ENCODE measurements at places on chromosomes 3 and 15.

DNA sequence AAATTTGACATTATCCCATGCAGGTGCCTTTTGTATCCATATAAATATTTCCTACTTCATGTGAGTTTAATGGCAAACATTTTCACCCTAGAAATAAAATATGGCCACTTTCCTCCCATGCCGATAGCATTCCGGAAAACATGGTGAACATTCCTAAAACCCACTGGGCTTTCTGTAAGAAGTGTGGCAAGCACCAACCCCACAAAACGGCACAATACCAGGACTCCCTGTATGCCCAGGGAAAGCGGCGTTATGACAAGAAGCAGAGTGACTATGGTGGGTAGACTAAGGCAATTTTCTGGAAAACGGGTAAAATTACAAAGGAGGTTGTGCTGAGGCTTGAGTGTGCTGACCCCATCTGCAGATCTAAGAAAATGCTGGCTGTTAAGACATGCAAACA is 7.6 kb downstream of the ANXA2 start:
- no peak for DNase-seq

DNA sequence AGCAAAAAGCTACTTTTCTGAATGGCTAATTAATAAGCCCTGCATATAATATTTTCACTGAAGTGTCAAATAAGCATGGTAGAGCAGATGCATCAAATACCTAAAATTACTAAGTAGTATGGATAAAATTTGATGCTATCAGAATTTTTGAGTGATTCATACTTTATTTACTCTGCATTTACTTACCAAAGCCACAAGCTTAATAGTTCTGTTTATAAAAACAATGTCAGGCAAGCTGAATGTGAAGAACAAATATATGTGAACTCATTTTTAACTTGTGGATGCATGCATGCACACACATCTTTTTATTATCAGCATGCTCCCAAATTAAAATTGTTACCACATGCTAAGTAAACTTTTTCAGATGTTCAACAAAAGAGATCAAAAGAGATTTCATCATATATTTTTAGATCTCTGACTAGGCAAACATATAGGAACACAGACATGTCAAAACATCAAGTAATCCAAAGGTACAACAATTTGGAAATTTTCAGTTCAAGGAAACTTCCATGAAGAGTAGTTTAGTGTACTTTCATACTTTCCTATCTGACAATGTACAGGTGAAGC is 969.4 kb downstream of the ROBO1 start:
- no peak for DNase-seq

- DNase-seq = no peak
These were observed 50.1 kb downstream of the KBTBD8 start for GRCh38 chr3:67048067-67048714.

- no peak for DNase-seq
These were observed 280.5 kb downstream of the GAP43 start for GRCh38 chr3:115903843-115904242.

DNA sequence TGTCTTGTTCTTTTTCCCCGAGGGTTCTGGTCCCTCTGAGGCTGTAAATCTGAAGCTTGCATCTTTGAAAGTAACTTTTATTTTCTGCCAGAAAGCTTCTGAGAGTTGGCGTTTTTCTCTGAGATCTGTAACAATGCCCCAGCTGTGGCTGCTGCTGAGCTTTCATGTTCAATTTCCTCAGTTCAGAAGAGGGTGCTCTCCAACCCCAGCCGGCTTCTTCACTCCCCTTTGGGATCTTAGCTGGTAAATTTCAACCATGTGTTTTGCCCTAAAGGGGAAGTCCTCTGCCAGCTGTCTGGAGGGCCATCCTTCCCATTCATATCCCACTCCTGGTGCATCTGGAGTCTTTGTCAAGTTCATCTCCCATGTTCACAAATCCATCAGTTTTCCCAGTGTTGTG is 18.3 kb upstream of the CFAP100 start:
- no peak for DNase-seq

- DNase-seq = no peak
These were observed 200.6 kb upstream of the ATP11B start for GRCh38 chr3:182592747-182593146.

GRCh38 chr3:52136513-52136912 is 17.7 kb downstream of the POC1A start:
- no peak for DNase-seq

- no peak for DNase-seq
These were observed 79.4 kb downstream of the AAGAB start for GRCh38 chr15:67174864-67175573.

- DNase-seq = no peak
These were observed 83.9 kb upstream of the MYO5C start for GRCh38 chr15:52379395-52380106.

GRCh38 chr15:60916032-60916678 is 312.9 kb downstream of the RORA start:
- DNase-seq = no peak

DNA sequence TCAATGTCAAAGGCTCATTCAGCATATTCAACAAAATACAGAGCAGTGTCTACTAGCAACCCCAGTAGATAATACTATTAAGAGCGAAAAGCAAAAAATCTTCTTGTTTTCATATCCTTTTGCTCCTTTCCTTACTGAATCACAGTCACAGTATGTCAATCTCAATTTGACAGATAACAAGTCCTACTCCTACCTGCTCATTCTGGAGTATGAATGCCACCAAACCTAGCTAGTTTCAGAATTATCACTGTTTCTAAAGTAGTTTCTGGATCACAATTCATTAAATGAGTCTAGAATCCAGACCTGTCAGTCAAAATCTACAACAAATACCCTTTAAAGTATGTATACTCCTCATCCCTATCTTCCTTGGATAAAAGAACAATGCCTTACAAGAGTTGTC is 51.5 kb downstream of the MKRN2 start:
- DNase-seq = no peak

- no peak for DNase-seq
These were observed 31.5 kb upstream of the ADAMTS17 start for GRCh38 chr15:100373120-100373896.

GRCh38 chr15:35312344-35312743 is 227.2 kb upstream of the NANOGP8 start:
- DNase-seq = no peak

GRCh38 chr3:87127281-87127680 is 99.8 kb upstream of the CHMP2B start:
- DNase-seq = no peak

DNA sequence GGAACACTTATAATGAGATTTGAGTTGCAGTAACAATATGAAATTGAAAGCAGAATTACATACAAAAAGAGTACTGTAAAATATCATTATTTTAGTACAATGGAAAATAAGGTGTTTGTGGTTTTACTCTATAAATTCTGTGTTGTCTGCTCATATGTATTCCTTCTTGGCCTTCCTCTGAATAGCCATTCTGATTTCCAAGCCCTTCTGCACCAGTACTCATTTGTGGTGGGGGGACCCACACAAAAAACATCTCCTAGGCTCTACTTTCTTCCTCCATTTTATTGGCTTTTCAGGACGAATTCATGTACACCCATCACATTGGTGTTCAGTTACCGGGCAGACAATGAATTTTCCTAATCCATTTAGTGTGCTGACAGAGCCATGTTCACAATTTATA is 338.2 kb downstream of the ERC2 start:
- DNase-seq = no peak

- DNase-seq = no peak
These were observed 83.6 kb upstream of the SPATA12 start for GRCh38 chr3:56976651-56977560.

DNA sequence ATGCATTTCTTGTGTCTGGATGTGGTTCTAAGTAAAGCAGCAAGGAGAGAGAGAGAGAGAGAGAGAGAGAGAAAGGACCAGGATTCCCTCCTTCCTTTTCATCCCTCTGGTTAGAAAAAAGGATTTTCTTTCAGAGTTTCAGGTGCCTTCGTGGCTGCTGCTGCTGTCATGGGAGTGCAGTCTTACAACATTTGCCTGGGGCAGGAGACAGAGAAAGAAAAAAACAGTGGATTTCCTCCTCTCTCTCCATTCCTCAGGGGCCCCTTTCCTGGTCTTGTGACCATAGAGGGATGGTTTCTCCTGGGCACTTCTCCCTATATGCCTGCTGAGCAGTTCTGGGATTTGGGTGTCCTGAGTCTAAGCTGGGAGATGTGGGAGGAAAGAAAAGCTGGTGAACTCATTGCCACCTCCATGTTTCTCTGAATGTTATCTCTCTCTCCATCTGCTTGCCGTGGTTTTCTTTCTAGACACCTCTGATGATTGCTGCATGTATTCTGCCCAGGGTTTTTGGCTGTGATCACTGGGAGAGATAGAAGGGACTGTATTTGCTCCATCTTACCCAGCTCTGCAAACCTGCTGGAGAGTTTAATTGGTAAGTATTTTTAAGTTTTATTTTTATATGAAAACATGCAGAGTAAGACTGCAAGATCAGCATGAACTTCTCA is 142.4 kb upstream of the RGMA start:
- DNase-seq = no peak

DNA sequence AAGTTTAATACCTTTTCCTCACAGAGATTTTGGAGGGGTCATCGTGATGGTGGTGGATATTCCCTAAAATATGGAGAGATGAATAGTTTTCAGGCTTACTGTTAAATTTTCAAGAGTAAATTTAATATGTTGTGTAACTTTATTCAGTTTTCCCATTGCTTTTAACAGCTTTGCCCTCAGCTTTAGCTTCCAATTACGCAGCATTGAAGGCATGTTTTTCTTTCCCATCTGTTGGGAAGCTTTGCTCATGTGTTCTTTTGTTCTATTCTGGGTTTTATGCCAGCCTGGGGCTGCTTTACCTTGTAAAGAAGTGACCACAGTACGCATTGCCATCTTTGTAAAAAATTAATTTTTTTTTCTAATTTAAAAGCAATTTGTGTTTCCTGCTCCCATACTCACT is 151.5 kb downstream of the B3GALNT1 start:
- DNase-seq = no peak
